ENCODE measurements at places on chromosomes 3 and 15. TPM values are rescaled to one million over a fixed set of nuclear protein-coding genes. Genes with fewer than 3 reads are reported as not detected.

The CCDC54 gene
- not detected for total RNA-seq

The RPS17 gene
- total RNA-seq = 2,631 TPM

The CYP8B1 gene
- total RNA-seq = not detected

The GHRL gene
- total RNA-seq = 0.38 TPM

The TARS3 gene
- total RNA-seq = 6.7 TPM

The ABHD17C gene
- total RNA-seq = 6.0 TPM

The CLDN11 gene
- not detected for total RNA-seq

All from activated naive CD8-positive, alpha-beta T cell treated with anti-CD3 and anti-CD28 coated beads for 36 hours (primary cell).